ENCODE measurements at places on chromosomes 6 and 20.

GRCh38 chr20:12237772-12238171 is 320.1 kb downstream of the BTBD3 start:
- no peak for DNase-seq

- DNase-seq: no peak
Measured at GRCh38 chr6:31355583-31355948, 1.4 kb downstream of the HLA-B start.

DNA sequence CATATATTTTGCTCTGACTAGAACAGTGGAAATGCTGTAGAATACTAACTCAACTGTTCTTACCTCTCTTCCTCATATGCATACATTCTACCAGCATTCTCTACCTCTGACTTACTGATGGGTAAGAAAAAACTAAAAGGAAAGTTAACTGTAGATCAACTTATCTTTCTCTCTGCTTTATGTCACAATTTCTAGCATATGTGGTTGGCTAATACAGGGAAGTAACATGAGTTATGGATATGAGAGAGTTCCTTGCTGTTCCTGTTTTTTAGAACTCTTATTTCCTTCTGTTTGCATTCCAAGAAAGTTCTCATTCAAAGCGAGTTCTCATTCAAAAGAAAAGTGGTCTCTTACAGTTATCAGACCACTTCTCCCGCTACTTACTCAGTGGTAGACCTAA is 226.8 kb upstream of the SGK1 start:
- no peak for DNase-seq

DNA sequence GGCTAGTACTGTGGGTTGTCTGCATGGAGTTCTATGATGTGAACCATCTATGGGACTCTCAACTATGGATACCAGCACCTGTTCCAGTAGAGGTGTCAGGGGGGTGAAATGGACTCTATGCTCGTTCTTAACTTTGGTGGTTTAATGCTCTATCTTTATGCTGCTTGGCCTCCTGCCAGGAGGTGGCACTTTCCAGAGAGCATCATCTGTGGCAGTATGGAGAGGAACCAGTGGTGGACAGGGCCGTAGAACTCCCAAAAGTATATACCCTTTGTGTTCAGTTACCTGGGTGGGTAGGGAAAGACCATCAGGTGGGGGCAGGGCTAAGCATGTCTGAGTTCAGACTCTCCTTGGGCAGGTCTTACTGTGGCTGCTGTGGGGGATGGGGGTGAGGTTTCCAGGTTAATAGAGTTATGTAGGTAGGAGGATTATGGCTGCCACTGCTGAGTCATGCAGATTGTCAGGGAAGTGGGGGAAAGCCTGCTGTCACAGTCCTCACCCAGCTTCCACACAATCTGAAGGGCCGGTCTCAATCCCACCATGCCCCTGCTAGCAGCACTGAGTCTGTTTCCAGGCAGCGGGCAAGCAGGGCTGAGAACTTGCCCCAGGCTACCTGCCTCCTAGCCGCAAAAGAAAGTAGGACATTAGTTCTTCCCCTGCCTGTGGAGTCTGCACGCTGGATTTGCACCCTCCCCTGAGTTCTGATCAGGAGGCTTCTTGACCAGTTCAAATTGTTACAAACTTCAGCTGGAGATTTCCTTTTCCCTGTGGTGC is 284.0 kb downstream of the KCNQ5 start:
- no peak for DNase-seq

- DNase-seq: no peak
Measured at GRCh38 chr20:13821876-13822275, 37.0 kb downstream of the NDUFAF5 start.

GRCh38 chr6:43248101-43248500 is 4.8 kb downstream of the TTBK1 start:
- DNase-seq: no peak

- DNase-seq: no peak
Measured at GRCh38 chr6:139591075-139591865, 216.8 kb upstream of the CITED2 start.

DNA sequence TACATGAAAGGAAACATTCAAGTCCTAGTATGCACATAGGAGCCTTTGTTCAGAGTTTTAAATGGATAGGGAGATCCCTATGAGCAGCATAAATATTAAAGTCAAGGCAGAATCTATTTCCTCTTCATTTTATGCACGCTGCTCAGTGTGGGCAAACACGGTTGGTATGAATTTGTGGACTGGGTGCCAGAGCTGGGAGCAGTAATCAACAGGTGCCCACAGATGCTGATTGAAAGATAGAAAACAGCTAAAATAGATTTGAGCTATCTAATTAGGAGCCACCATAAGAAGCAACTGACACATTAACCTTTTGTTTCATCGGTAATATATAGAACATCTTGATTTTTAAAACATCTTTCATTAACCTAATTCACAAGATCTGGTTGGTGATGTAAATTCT is 175.5 kb downstream of the EYS start:
- no peak for DNase-seq

GRCh38 chr20:45347936-45348778 is at the start of gene SDC4:
Gene SDC4 (minus strand): TSS chr20:45348424. CDS start chr20:45348384, 40 bp downstream.
- DNase-seq: peak; percentile 71

GRCh38 chr6:35081426-35081851 is 59.7 kb downstream of the TCP11 start:
- DNase-seq: peak; percentile 12

- no peak for DNase-seq
Measured at GRCh38 chr20:22403022-22403631, 181.2 kb downstream of the FOXA2 start.

DNA sequence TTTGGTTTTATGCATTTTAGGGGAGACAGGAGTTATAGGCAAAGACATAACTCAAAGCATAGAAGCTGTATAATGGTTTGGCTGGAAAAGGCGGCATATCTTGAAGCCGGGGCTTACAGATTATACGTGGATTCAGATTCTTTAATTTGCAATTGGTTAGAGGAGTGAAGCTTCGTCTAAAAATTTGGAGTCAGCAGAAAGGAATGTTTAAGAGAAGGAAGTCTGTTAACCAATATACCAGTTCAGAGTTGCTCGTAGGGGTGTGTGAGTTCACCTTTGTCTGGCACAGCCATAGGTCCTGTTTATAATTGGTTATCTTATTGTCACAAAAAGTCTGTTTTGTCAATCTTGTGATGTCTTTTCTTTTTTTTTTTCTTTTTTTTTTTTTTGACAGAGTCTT is 8.9 kb downstream of the ARHGAP40 start:
- DNase-seq: no peak

- DNase-seq: peak; percentile 62
Measured at GRCh38 chr6:12369781-12370262, 79.7 kb downstream of the EDN1 start.

GRCh38 chr20:53161073-53161472 is 188.9 kb downstream of the TSHZ2 start:
- DNase-seq: no peak

GRCh38 chr6:108156938-108157233 is 8.9 kb upstream of the NR2E1 start:
- DNase-seq: no peak

DNA sequence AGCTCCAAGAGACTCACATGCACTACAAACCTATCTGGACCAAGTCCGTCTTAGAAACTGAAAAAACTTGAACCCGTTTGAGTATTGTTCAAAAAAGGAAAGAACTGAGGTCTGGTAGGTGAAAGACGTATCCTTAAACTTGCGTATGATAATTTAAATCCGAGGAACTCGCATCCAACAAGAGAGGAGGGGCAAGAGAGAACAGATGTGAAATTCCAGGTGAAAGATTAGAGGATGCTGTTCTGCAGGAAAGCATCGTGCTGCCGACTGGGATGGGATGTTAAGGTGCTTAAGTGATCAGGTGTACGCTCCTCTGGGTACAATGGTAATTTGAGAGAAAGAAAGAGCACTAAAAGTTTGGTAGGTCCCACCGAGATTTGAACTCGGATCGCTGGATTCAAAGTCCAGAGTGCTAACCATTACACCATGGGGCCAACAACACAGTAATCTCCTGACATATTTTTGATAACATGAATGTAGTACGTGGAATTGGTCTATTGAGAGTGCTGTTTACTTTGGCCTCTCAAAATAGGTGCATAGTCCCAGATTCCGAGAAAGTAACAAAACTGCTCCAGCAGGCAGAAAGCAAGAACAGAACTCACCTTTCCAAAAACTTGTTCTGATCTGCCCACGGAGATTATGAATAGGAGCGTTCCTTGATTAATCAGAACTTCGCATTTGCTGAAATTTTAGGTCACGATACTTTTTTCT is 53.5 kb upstream of the BTN3A2 start:
- peak; percentile 89 for DNase-seq

- DNase-seq: no peak
Measured at GRCh38 chr6:44851176-44851575, 463.7 kb downstream of the CDC5L start.

- no peak for DNase-seq
Measured at GRCh38 chr20:49656304-49656703, 57.4 kb downstream of the B4GALT5 start.

DNA sequence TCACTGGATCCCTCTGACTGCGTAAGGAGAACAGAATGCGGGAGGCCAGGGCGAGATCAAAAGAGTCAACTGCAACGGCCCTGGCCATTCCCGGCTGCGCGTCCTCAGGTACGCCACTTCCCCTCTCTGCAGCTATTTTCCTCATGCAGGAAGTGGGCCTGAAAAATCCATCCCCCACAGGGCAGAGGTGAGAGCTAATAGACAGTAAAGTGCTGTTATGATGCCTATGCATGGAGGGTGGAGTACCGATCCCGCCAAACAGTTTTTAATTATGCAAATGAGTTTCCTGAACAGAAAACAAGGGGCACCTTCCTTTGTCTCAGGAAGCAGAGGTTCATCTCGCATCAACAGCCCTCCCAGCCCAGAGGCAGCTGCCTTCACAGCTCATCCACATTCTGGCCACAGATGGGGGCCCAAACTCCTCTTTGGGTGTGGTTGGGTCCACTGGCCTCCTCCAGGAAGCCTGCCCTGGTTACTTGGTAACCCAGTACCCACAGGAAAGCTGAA is 9.3 kb downstream of the PREX1 start:
- peak; percentile 59 for DNase-seq

GRCh38 chr6:147604373-147604772 is 95.9 kb downstream of the SAMD5 start:
- DNase-seq: no peak

DNA sequence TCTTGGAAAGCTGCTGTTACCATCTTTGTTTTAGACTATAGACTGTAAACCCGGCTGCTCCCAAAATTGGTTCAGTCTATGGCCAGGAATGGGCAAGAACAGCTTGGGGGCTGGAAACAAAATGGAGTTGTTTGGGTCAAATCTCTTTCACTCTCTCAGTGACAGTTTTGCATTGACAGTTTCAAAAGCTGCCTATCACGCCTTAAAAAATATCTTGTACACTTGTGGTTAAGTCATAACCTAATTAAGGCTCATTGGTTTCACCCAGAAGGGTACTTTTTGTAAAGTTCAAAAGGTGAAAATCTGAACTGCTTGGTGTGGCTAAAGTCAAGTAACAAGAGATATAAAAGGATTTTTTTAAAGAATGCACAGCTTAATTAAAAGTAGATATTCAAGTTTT is 76.1 kb upstream of the PRL start:
- DNase-seq: no peak

- DNase-seq: no peak
Measured at GRCh38 chr20:62708591-62709536, at the start of gene NTSR1. Gene NTSR1 (plus strand): TSS chr20:62708836. CDS start chr20:62709208, 372 bp downstream.

GRCh38 chr6:13462458-13463327 is 24.7 kb downstream of the GFOD1 start:
- DNase-seq: no peak

- no peak for DNase-seq
Measured at GRCh38 chr6:140817176-140817575, 1315.5 kb upstream of the GJE1 start.

DNA sequence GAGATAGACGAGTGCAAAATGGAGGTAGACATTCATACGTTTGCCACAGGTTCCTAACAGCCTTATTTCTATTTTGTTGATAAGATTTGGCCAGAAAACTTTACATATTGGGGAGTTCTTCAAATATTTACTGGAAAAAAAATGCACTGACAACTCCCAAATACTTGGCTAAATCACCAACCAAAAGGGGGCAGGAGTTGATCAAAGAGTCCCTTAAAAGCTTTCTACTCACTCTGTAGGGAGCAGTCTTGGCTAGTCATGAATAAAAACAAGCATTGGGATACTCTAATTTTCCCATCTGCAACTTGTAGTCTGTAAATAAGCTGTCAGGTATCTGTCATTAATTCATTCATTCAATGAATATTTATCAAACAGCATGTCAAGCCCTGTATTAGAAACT is 18.4 kb downstream of the TENT5A start:
- DNase-seq: no peak

DNA sequence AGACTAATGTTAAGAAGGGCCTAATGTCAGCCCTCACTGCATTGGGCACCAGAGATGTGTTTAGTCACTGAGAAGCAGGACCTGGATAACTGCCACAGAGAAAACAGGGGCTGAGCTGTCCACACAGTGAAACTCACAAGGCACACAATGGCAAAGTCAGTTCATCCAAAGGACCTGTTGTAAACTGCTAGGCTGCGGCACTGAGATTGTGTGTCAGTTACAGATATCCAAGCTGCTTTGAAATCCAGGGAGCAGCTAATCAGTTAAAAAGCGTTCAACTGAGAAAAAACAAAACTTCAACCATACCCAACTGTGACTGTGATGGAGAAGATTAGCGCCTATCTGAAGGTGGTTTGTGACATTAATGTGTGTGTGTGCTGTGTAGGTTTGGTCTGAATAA is 27.8 kb upstream of the TMEM14A start:
- no peak for DNase-seq

DNA sequence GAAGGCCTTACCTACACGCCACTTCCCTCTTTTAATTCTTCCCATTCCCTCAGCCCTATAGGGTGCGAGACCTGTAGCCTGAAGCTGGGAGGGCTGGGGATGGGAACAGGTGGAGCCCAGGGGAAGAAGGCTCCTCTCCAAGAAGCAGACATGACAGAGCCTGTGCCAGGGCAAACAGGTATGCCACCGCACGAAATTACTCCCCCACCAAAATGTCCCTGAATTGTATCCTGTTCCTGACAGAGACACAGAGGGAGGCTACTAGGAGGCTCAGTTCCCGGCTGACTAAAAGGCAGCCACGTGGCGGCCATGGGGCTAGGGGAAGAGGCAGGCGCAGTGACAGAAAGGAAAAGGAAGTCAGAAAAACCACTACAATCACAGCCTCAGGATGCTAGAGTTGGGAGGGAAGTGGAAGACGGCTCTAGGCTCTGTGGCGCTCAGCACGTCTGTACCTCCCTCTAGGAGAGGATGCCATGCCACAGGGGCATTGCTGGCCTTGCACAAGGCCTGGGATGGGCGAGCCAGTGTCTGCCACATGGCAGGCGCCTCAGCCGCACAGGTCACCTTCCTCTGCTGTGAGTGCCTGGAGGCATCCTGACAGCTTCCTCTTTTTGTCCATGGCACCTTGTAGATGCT is 27.7 kb downstream of the TFEB start:
- DNase-seq: peak; percentile 36

GRCh38 chr20:44087051-44087856 is 99.7 kb downstream of the JPH2 start:
- DNase-seq: no peak
